ENCODE measurements at places on chromosomes 2 and 18. TPM values are rescaled to one million over a fixed set of nuclear protein-coding genes. Genes with fewer than 3 reads are reported as not detected.

GRCh38 chr2:2851806-2852777 lies 521.0 kb upstream of the MYT1L start:
- no peaks in the 10 kb centered on the region for H3K36me3 ChIP-seq
- H3K4me1 ChIP-seq = no peaks in the 10 kb centered on the region
- no peaks in the 10 kb centered on the region for H3K27me3 ChIP-seq
- no peak overlapping the region for H3K4me3 ChIP-seq
- no peak overlapping the region for H3K27ac ChIP-seq

DNA sequence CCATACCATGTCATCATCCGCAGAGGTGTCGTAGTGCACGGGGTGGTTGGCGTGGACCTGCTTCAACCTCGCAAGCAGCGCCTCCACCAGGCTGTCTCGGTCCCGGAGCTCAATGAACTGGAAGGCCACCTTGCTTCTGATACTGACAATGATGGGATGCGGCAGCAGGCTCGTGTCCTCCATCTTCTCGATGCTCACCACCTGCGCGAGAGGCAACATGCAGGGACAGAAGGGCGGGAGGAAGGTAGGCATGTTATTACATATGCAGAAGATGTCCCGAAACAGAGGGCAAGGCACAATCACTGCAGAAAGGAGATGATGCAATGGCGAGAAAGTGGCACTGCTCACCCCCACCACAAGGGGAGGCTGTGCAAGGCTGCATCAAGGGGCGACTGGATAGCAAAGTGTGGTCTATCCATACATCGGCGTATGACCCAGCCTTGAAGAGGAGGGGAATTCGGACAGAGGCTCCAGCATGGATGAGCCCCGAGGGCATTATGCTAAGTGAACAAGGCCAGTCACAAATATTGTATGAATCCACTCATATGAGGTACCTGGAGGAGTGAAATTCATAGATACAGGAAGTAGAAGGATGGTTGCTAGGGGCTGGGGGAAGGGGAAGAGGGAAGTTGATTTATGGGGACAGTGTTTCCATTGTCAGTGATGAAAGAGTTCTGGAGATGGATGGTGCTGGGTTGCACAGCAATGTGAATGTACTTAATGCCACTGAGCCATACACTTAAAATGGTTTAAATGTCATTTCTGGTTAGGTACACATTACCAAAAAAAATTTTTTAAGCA lies 36.6 kb downstream of the RPL31 start:
- no peaks in the 10 kb centered on the region for H3K36me3 ChIP-seq
- H3K27me3 ChIP-seq = no peaks in the 10 kb centered on the region
- no peak overlapping the region for H3K4me3 ChIP-seq
- no peaks in the 10 kb centered on the region for H3K4me1 ChIP-seq

GRCh38 chr2:201618744-201619662 lies 24.3 kb downstream of the TMEM237 start:
- peak overlapping the region; percentile 38 for H3K27ac ChIP-seq
- no peaks in the 10 kb centered on the region for H3K27me3 ChIP-seq
- peaks cover 15% of the 10 kb centered on the region for H3K36me3 ChIP-seq
- DNase-seq = peak; percentile 95
- H3K4me3 ChIP-seq = peak overlapping the region; percentile 65

DNA sequence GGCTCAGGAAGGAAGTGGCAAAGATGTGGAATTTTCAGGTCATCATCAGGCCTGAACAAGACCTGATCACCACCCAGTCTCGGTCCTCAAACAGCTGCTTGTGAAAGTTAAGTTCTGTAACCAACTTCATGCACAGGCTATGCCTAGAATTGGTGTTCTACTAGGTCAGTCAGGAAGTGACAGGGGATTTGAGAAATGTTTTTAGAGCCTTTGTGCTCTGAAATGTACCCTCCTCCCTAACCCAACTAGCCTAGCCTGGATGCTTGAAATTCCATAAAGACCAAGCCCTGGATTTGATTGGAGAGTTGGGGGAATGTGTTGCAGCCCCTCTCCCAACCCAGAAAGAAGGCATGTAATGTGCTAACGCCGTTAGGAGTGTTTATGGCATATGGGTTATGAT lies 63.3 kb downstream of the TGOLN2 start:
- no peak overlapping the region for H3K27ac ChIP-seq
- H3K36me3 ChIP-seq = no peaks in the 10 kb centered on the region
- peaks cover 15% of the 10 kb centered on the region for H3K4me1 ChIP-seq
- no peak for DNase-seq
- no peaks in the 10 kb centered on the region for H3K27me3 ChIP-seq
- no peak overlapping the region for H3K4me3 ChIP-seq

GRCh38 chr2:1915196-1915595 lies 170.9 kb upstream of the PXDN start:
- H3K4me3 ChIP-seq = no peak overlapping the region
- no peak overlapping the region for H3K27ac ChIP-seq
- no peaks in the 10 kb centered on the region for H3K27me3 ChIP-seq
- H3K4me1 ChIP-seq = no peaks in the 10 kb centered on the region

- no peak overlapping the region for H3K4me3 ChIP-seq
- no peaks in the 10 kb centered on the region for H3K4me1 ChIP-seq
- no peaks in the 10 kb centered on the region for H3K36me3 ChIP-seq
- DNase-seq = no peak
These were observed 249.1 kb downstream of the FAM210A start for GRCh38 chr18:13477147-13477683.

- H3K36me3 ChIP-seq = no peaks in the 10 kb centered on the region
- H3K4me1 ChIP-seq = no peaks in the 10 kb centered on the region
- no peaks in the 10 kb centered on the region for H3K27me3 ChIP-seq
- no peak overlapping the region for H3K27ac ChIP-seq
These were observed 4.8 kb upstream of the UGGT1 start for GRCh38 chr2:128086244-128086643.

DNA sequence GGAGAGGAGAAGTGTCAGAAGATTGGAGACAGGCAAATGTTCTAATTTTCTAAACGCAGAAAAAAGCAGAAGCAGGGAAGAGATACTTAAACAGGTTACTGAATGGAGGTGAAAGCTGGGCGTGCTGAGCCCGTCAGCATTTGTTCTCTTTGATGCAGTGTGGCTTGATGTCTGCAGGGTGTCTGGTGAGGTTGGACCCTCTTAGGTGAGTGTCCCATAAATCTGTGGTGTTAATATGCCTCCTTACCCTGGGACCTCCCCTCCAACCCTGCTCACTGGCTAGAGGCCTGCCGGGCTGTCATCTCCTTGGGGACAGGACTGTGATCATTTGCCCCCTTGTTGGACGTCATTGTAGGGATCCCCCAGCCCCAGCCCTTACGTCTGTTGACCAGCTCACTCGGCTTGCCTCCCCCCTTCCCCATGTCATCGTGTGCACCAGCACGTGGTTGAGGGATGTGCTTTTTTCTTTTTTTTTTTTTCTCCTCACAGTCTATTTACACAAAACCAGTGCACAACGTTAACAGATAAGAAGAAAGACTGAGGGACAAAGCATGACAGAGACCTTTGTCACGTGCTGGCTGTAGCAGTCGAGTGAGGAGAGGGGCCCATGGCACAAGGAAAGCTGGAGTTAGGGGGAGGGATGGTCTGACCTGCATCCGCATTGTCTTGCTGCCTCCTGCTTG lies 56.4 kb downstream of the NCK2 start:
- no peak overlapping the region for H3K4me3 ChIP-seq
- peaks cover 36% of the 10 kb centered on the region for H3K4me1 ChIP-seq
- no peak overlapping the region for H3K27ac ChIP-seq
- no peaks in the 10 kb centered on the region for H3K36me3 ChIP-seq

GRCh38 chr2:121336528-121337294 lies 51.7 kb upstream of the TFCP2L1 start:
- H3K4me3 ChIP-seq = no peak overlapping the region
- peaks cover 24% of the 10 kb centered on the region for H3K36me3 ChIP-seq
- H3K27ac ChIP-seq = no peak overlapping the region
- no peaks in the 10 kb centered on the region for H3K4me1 ChIP-seq
- no peak for DNase-seq
- H3K27me3 ChIP-seq = no peaks in the 10 kb centered on the region

GRCh38 chr2:174048243-174048642 lies 83.1 kb upstream of the SP3 start:
- no peaks in the 10 kb centered on the region for H3K27me3 ChIP-seq
- no peaks in the 10 kb centered on the region for H3K36me3 ChIP-seq
- no peak overlapping the region for H3K27ac ChIP-seq
- no peak for DNase-seq

GRCh38 chr2:236743039-236743920 lies 173.7 kb downstream of the ACKR3 start:
- peak overlapping the region; percentile 50 for H3K4me3 ChIP-seq
- peak overlapping the region; percentile 98 for H3K27ac ChIP-seq
- no peaks in the 10 kb centered on the region for H3K27me3 ChIP-seq
- H3K4me1 ChIP-seq = peaks cover 42% of the 10 kb centered on the region
- no peaks in the 10 kb centered on the region for H3K36me3 ChIP-seq

GRCh38 chr2:33372940-33373553 lies 103.4 kb upstream of the RASGRP3 start:
- no peaks in the 10 kb centered on the region for H3K27me3 ChIP-seq
- DNase-seq = no peak
- H3K4me3 ChIP-seq = no peak overlapping the region
- H3K36me3 ChIP-seq = no peaks in the 10 kb centered on the region
- H3K27ac ChIP-seq = no peak overlapping the region
- peaks cover 33% of the 10 kb centered on the region for H3K4me1 ChIP-seq

DNA sequence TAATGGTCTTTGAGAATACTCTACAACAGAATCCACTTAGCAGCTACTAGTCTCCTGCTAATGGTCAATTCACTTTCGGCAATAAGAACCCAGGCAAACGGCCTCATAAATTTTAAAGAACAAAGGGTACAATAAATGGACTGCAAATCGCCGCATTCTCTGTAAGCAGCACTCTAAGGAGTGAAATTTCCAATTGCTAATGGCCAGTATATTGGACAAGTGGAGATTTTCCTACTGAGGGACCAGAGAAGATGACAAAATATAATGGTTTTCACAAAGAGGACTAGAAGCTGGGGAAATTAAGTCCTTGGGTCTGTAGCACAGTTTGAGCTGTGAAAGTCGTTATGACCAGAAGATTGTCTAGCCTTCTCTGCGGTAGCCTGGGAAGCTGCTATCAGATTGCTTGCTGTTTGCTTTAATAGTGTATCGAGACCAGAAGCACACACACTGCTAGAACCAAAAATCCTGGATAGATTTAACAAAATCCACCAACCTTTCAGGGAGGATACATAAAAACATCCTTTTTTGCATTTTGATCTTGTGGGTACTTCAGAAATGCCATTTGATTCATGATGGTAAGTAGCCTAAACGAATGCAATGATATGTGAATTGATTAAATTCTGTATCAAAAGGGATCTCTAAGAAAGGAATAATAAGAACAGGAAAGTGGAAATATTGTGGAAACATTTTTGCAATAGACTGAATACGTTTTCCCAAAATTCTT lies 53.6 kb upstream of the ATP8B1 start:
- H3K27me3 ChIP-seq = no peaks in the 10 kb centered on the region
- no peak overlapping the region for H3K4me3 ChIP-seq
- H3K4me1 ChIP-seq = no peaks in the 10 kb centered on the region
- no peak for DNase-seq

- H3K27ac ChIP-seq = no peak overlapping the region
- DNase-seq = peak; percentile 13
- H3K4me3 ChIP-seq = no peak overlapping the region
- no peaks in the 10 kb centered on the region for H3K27me3 ChIP-seq
- H3K4me1 ChIP-seq = no peaks in the 10 kb centered on the region
These were observed 50.7 kb downstream of the TRIP12 start for GRCh38 chr2:229870903-229871656.

- no peaks in the 10 kb centered on the region for H3K27me3 ChIP-seq
- no peak overlapping the region for H3K27ac ChIP-seq
- H3K4me1 ChIP-seq = no peaks in the 10 kb centered on the region
- no peaks in the 10 kb centered on the region for H3K36me3 ChIP-seq
- H3K4me3 ChIP-seq = no peak overlapping the region
These were observed 42.0 kb downstream of the PARD6G start for GRCh38 chr18:80205294-80205693.

DNA sequence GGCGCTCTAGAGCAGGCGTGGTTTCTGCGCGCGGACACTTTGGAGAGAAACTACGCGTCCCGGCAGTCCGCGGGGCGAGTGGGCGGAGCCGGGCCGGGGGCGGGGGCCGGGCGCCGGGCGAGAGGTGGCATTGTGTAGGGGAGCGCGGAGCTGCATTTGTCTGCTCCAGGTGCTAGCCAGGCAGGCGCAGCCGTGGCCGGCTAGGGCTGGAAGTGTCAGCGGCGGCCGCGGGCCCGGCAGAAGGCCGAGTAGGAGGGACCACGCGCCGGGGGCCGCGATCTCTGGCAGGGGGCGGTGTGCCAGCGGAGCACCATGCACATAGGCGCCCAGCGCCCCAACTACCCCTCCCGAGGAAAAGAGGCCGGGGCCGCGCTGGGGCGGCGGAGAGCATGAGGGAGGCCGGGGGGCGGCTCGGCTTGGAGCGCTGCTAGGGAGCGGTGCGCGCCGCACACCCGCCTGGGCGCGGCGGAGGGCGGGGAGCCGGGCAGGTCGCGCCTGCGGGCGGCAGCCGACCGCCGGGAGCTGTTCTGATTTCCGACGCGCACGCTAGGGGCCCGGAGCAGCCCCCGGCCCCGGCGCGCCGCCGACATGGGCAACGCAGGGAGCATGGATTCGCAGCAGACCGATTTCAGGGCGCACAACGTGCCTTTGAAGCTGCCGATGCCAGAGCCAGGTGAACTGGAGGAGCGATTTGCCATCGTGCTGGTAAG lies at the start of gene FMNL2:
Gene FMNL2 (plus strand): TSS at position 159 of the 710 bp plus-strand sequence.
- no peaks in the 10 kb centered on the region for H3K27me3 ChIP-seq
- no peaks in the 10 kb centered on the region for H3K36me3 ChIP-seq
- peak within 1 kb of the TSS; percentile 85 for H3K4me3 ChIP-seq
- H3K4me1 ChIP-seq = peaks cover 16% of the 10 kb centered on the region
- peak; percentile 89 for DNase-seq

- H3K36me3 ChIP-seq = no peaks in the 10 kb centered on the region
- H3K27ac ChIP-seq = no peak overlapping the region
- no peaks in the 10 kb centered on the region for H3K4me1 ChIP-seq
- H3K4me3 ChIP-seq = no peak overlapping the region
- no peaks in the 10 kb centered on the region for H3K27me3 ChIP-seq
These were observed 60.4 kb upstream of the GAREM1 start for GRCh38 chr18:32530947-32531651.

DNA sequence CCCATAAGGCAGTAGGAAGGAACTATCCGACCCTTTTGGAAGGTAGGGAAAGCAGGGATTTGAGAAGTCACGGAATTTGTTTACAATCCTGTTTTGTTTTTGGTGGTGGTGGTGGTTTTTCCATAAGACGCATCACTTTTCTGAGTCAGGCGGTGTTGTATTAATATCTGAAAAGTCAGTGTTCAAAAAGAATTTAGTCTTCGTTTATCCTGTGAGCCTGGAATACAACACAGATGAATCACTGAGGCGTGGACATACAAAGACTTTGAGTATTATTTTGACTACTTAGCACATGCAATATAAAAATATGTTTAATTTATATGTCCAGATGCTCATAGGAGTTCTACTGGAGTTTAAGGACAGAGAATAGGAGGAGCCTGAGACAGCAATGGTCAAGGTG lies 785 bp downstream of the ZNF892 start:
- peak overlapping the region; percentile 36 for H3K27ac ChIP-seq
- no peaks in the 10 kb centered on the region for H3K27me3 ChIP-seq
- peaks cover 7% of the 10 kb centered on the region for H3K4me1 ChIP-seq
- H3K4me3 ChIP-seq = peak overlapping the region; percentile 80
- peaks cover 21% of the 10 kb centered on the region for H3K36me3 ChIP-seq

GRCh38 chr2:66794070-66794469 lies 359.1 kb downstream of the MEIS1 start:
- H3K27me3 ChIP-seq = no peaks in the 10 kb centered on the region
- no peak for DNase-seq
- H3K4me3 ChIP-seq = no peak overlapping the region
- H3K4me1 ChIP-seq = peaks cover 16% of the 10 kb centered on the region
- H3K36me3 ChIP-seq = no peaks in the 10 kb centered on the region

Gene RSAD2
- not detected for total RNA-seq

Gene CDH7
- not detected for total RNA-seq

Gene UGT1A4
- not detected for total RNA-seq

Gene AOX1
- total RNA-seq = 47.9 TPM

Gene FHOD3
- 10.1 TPM for total RNA-seq

Gene AQP4
- total RNA-seq = not detected

Gene RGPD3
- total RNA-seq = 0.13 TPM

Gene SLC30A3
- not detected for total RNA-seq

Gene FZD7
- total RNA-seq = 56.4 TPM

Gene IL36A
- total RNA-seq = not detected

Gene GKN1
- total RNA-seq = not detected

Data from GM23248 (cell line).